ENCODE measurements at places on chromosomes 4 and X.

DNA sequence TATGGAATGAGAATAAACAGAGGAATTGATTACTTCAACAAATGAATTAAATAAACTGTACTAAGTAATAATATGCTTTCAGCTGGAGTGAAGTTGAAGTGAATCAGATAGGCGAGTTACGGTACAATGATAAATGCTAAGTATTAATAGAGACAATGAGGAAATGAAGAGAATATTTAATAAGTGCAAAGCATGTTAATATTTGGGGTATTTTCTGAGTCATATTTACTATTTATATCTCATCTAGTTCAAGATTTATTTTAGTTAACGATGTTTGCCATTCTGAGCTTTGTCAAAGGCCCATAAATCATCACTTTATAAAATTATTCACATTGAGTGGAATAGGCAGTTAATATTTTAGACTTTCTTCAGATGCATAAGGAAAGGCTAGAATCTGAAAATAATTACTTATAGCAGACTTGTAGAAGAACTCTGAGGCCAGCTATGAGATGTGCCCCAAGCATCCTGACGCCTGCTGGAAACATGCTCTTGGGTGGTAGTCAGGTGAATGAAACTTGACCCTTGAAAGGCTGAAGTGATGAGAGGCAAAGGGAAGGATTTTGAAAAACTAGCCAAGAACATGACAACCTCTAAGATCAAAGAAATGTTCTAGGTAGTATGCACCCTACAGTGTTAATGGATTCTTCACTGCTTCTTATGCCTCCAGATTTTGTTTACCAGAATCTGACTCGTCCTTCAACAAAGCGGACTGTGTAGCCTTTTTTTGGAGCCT, 133.8 kb upstream of the STIM2 start:
- no peak for DNase-seq

DNA sequence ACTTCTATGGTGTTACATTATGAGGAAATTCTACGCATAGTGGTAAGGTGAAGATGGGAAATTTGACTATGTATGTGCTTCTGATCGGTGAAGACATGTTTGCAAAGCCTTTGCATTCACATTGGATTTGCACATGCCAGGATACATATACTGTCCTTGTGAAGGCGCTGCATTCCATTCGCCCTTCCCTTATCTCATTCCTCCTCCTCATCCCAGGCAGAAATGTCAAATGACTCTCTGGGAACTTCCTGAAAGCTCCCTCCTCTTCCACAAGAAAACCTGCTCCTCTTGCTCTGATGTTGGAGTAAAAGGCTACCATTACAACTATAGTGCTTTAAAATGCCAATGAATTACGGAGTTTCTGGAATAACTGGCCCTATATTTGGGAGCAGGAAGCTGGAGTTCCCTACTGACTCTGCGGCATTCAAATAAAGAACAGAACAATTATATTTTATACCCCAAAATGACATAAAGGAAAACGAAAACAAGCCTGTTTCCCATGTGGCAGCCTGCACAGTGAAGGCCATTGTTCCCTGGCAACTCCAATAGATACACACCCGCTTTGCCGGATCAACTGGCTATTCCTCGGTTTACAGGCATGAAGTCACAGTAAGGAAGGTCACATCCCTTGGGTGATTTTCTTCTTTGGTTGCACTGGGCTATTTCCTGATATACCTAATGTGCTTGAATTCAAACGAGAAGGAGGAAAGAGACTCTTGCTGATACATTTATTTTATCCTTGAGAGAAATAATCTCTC, 84.5 kb downstream of the AREG start:
- DNase-seq: no peak

- no peak for DNase-seq
Observed at GRCh38 chr4:2459589-2460349, 9.1 kb upstream of the RNF4 start.

- peak; percentile 61 for DNase-seq
Observed at GRCh38 chr4:57426779-57427395, 316.7 kb upstream of the IGFBP7 start.

DNA sequence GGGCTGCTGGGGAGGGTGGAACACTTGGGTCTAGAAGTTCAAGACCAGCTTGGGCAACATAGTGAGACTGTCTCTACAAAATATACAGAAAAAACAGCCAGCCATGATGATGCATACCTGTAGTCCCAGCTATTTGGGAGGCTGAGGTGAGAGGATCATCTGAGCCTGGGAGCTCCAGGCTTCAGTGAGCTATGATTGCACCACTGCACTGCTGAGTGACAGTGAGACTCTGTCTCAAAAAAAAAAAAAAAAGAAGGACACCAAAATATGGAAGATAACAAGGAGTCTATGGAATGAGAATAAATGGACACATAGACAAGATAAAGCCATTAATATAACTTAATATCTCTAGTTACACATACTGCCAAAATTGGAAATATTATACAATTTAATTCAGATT, 62.7 kb upstream of the IL15 start:
- DNase-seq: no peak

GRCh38 chr4:87566276-87566675, 37.1 kb upstream of the SPARCL1 start:
- no peak for DNase-seq

DNA sequence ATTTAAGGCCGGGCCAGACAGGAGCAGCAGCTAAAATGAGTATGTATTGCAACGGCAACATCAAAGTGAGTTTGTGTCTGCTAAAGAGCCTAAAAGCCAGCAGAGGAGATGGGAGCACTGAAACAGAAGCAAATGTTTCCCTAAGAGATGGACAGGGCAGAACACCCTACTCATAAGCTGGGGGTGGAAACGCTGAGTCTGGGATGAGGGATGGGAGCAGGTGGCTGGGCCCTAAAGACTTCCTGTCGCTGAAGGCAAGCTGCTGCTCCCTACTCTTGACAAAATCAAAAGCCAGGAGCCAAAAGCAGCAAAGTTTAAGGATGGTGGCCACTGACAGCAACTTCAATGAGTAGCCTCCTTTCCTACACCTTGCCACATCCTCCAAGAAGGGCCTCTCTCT, 40.6 kb upstream of the NAP1L5 start:
- no peak for DNase-seq

- no peak for DNase-seq
Observed at GRCh38 chrX:40278340-40279090, 180.8 kb upstream of the BCOR start.

DNA sequence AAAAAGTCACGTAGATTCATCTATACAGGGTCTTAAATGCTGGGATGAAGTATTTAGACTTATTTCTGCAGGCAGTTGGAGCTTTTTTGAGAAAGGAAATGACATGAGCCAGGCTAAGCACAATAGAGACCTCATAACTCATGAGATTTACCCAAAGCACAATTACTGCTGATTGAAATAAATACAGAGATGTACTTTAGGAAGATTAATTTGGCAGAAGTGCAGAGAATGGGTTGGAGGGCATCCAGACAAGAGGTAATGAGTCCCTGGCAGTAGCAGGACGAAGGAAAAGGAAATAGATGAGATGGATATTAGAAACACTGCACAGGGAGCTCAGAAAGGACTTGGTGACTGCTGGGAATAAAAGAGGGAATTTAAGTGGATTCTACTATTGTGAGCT, 129.1 kb downstream of the SHROOM4 start:
- DNase-seq: no peak

DNA sequence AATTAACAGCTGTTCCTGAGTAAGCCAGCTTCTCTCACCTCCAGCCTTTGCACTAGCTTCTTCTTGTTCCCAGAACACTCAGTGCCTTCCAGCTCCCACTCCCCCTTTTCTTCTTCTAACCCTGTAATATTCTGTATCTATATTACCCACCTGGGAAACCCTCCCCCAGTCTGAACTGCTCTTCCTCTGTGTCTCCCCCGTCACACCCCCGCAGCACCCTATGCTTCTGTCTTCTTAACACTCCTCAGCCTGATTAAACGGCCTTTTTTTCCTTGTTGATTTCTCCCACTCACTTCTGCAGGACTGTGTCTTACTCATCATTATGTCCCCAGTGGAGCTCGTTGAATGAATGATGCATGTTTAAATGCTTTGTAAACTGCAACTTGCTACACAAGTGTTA, 9.0 kb upstream of the LONRF3 start:
- DNase-seq: no peak

- no peak for DNase-seq
Observed at GRCh38 chr4:173280998-173281397, 53.2 kb downstream of the HMGB2 start.

DNA sequence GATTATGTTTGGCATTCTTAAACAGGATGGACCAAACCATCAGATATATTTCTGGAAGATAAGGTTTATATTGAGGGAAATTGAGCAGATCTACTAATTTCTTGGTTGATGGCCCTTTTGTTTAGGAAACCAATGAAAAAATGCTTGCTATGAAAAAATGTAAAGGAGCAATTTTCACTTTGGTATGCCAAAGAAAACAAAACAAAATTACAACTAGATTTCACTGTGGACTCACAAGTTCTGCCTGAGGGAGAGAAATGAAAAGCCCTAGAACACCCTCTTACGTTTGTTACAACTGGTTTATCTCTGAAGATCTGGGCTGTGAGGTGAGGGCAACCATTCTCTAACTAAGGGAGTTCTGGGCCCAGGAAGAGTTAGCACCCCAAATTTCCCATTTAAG, 122.5 kb upstream of the IL15 start:
- DNase-seq: no peak

GRCh38 chr4:2412534-2412884, 5.9 kb downstream of the ZFYVE28 start:
- DNase-seq: no peak

DNA sequence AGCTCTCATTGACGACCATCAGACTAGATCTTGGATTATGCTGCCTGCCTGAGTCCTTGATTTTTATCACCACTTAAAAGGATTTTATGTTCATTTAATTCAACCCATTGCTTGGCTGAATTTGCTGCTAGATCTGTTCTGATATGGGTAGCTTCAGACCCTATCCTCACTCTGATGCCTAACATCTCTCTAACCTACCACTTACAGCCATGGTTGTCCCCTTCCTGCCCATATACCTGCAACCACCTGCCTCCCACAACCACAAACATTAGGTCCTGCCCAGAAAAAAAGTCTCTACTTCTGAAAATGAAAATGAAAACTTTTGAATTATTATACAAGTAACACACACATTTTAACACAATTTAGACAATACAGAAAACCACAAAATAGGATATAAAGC, 310.8 kb downstream of the HNRNPD start:
- no peak for DNase-seq

DNA sequence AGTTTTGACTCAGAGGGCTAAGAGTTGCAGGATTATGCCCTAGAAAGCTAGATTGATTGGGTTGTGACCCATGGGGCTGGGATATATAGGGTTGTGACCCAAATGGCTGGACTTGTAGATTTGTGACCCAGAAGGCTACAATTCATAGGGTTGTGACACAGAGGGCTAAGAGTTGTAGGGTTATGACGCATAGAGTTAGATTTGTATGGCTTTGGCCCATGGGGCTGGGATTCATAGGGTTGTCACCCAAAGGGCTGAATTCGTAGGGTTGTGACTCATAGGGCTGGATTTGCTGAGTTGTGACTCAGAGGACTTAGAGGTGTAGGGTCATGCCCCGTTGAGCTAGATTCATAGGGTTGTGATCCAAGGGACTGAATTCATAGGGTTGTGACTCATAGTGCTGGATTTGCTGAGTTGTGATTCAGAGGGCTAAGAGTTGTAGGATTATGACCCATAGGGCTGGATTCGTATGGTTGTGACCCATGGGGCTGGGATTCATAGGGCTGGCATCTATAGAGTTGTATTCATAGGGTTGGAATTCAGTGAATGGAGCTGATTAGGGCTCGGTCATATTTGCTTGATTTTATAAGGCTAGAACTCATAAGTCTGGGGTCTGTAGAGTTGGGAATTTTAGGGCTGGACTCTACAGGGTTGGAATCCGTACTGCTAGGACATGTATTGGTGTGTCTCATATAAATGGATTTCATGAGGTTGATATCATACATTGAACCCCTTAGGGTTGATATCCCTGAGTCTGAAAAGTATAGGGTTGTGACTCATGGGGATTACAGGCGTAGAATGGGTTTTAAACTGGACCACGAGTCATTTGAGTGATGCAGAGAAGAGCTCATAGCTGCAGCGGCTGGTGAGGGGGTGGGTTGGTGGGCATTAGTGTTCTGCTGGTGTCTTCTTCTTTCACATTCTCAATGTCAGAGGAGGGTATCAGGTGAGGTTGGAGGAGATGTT, 125.7 kb downstream of the CRLF2 start:
- DNase-seq: no peak

GRCh38 chrX:149124526-149125108, 380.5 kb downstream of the IDS start:
- no peak for DNase-seq

- no peak for DNase-seq
Observed at GRCh38 chr4:120105472-120105871, 38.8 kb upstream of the MAD2L1 start.

- no peak for DNase-seq
Observed at GRCh38 chrX:136347706-136348105, 46.9 kb downstream of the ADGRG4 start.
